ENCODE measurements at places on chromosomes 11 and 22.

DNA sequence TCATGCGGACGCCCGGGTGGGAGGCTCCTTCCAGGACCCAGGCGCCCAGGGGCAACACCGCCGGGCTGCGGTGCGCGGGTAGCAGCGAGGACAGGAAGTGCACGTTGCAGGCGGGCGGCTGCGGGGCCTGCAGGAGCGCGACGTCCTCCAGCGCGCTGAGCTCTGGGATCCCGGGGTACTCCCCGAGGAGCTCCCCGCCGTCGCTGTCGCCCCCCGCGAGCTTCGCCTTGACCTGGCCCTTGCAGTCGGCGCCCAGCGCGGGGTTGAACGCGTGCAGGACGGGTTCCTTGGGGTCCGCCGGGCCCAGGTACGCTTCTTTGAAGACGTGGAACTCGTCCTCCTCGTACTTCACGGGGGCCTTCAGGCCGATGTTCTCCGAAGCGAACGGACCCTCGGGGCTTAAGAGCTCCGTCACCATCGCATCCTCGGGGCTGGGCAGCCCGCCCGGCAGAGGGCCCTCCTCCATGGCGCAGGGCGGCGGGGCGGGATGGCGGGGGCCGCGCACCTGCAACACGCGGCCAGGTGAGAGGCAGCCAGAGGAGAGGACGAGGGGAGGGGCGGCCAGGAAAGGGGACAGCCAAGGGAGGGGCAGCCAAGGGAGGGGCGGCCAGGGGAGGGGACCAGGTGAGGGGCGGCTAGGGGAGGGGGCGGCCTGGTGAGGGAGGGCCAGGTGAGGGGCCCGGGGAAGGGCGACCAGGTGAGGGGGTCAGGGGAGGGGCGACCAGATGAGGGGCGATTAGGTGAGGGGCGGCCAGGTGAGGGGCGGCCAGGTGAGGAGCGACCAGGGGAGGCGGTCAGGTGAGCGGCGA, 921 bp downstream of the TESMIN start:
- no peak for DNase-seq

DNA sequence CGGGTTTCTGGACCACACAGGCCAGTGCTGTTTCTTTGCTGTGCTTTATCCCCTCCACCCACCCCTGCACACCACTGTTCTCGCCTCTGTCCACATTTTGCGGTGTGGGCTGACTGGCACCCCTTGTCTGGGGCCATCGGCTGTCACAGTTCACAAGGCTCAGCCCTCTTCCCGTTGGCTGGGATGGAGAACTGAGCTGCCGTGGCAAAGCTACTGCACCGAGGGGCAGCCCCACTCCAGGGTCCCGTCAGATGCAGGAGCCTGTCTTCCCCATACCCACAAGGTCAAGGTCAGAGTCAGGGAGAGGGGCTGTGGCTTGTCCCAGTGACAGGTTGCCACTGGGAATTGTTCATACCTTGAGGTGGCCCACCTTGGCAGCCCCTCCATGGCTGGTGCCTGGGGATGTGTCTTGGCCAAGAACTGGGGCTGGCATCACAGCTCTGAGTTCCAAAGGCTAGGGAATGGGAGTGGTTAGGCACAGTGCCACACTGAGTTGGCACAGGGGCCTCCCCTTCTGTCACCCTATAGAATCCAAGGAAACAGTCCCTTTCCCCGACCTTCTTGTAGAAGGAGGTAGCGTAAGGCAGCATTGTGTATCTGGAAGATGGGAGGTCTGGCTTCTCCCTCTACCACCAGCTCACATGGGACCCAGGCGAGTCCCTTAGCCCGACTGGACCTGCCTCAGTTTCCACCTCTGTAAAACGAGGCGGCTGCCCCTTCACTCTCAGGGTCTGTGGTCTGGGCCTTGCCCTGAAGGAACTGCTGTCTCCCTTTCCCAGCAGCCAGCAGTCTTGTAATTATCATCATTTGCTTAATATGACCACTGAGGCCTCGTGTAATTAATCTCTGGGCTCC, 3.4 kb downstream of the GRK2 start:
- no peak for DNase-seq

- DNase-seq = no peak
Measured at GRCh38 chr22:41876275-41876674, 38.6 kb downstream of the SHISA8 start.

GRCh38 chr22:25419247-25420113, 145.0 kb upstream of the GRK3 start:
- no peak for DNase-seq

GRCh38 chr11:71194710-71195109, 57.7 kb downstream of the SHANK2 start:
- no peak for DNase-seq

GRCh38 chr11:40030867-40031266, 1428.6 kb downstream of the LRRC4C start:
- no peak for DNase-seq

- DNase-seq = peak; percentile 13
Measured at GRCh38 chr11:30710221-30710620, 124.1 kb upstream of the MPPED2 start.

- DNase-seq = no peak
Measured at GRCh38 chr11:122426073-122426472, 229.4 kb upstream of the UBASH3B start.

DNA sequence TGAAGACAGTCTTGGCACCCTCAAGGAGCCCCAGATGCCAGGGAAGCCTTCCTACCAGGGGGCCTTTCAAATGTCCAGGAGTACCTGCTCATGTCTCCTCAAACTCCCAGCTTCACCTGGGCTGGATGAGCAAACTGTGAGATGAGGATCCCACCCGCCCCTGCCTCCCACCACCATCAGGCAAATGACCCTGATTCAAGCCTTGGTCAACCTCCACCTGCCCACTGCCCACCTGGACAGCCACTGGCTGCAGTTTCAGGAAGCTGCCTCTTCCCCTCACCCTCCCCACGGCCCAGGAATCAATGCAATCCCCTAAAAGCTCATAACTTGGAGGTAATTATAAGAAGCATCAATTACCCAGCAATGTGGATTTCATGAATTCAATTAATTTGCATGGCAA, 122.7 kb downstream of the BUD13 start:
- DNase-seq = no peak

GRCh38 chr11:36997656-36998055, 399.6 kb upstream of the RAG2 start:
- DNase-seq = no peak

DNA sequence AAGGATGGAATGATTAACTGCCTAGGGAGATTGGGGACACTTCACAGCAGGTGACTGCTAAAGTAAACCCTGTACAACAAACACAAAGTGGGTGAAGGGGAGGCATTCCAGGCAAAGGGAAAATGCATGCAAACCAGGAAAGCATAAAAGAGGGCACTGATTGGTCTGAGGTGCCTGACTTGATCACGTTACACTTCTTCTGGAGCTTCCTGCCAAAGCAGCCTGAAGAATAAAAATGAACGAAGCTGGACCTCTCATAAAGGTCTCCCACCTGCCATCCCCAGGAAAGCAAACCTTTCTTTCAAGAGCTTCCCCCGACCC, 46.7 kb upstream of the SCUBE2 start:
- DNase-seq = no peak

DNA sequence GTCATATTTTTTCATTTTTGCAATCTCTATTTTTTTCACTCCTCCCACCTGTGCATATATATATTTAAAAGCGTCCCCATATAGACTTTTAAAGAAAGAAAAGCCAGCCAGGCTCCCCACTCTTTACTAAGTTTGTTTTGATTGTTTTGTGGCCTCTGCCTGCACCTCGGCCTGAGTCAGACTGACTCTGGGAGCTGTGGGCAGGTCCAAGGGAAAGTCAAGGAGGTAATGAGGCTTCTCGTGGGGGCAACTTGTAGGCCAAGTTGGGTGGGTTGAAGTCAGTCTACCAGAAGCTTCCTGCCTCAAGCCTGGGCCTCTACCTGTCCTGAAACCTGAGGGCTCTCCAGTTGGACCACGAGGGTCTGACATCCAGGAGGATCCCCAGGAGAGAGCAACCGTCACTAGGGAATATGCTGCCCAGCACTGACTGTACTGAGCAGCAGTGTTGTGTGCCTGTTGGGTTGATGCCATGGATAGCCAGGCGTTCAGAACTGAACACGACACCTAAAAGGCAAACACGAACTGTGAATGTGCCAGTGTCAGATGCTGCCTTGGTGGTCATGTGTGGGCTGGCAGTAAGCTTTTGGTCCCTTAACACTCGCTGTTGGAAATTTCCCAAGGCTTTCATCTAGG, 58.8 kb downstream of the BMAL1 start:
- no peak for DNase-seq

DNA sequence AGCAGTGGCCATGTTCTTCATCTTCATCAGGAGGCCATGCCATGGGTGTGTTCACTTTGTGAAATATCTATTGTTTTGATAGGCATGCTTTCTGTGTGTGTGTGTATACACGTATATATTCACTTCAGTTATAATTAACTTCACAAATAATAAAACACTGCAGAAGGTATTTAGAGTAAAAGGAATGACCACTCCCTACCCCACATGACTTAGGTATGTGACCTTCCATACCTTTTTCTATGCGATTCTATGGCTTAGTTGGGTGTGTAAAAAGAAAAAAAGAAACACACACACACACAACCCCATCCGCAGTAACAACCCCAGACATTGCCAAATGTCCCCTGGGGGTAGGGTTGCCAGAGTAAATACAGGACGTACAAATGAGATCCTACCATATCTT, 72.0 kb downstream of the CYTH4 start:
- DNase-seq = no peak

DNA sequence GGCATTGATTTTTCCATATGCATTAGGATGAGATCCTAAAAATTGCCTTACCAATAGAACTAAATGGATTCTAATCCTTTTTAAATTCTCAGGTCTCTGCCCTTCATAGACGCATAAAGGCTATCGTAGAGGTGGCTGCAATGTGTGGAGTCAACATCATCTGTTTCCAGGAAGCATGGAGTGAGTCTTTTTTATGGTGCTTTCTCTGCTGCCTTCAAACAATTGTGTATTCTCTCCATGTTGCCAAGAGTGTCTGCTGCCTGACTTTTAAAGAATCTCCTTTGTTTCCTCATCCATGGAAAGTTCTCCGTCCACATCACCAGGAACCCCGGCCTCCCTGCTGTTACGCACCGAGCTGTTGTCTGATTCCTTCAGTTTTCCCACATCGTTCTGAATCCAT, 6.9 kb downstream of the UPB1 start:
- DNase-seq = no peak

GRCh38 chr22:24391836-24392217, 35.6 kb upstream of the ADORA2A start:
- DNase-seq = no peak

GRCh38 chr11:120079750-120080610, 57.9 kb downstream of the TRIM29 start:
- DNase-seq = no peak

DNA sequence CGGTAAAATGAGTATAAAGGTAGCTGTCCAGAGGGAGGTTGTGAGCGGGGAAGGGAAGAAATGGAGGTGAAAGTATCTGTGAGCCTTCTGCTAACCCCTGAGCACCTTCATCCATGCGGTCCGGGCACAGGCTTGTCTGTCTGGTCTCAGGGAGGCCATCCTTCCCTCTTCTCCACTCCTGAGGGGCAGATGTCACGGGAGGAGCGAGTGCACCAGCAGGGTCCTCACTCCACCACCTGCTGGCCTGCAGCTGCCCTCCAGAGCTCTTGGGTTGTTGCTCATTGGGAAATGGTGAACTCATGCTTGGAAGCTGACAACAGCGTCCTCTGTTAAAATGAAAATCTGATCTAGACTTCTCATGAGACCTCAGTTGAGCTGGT, 33.8 kb upstream of the WNT11 start:
- DNase-seq = no peak

GRCh38 chr11:32318071-32319055, 117.0 kb downstream of the WT1 start:
- DNase-seq = peak; percentile 42

DNA sequence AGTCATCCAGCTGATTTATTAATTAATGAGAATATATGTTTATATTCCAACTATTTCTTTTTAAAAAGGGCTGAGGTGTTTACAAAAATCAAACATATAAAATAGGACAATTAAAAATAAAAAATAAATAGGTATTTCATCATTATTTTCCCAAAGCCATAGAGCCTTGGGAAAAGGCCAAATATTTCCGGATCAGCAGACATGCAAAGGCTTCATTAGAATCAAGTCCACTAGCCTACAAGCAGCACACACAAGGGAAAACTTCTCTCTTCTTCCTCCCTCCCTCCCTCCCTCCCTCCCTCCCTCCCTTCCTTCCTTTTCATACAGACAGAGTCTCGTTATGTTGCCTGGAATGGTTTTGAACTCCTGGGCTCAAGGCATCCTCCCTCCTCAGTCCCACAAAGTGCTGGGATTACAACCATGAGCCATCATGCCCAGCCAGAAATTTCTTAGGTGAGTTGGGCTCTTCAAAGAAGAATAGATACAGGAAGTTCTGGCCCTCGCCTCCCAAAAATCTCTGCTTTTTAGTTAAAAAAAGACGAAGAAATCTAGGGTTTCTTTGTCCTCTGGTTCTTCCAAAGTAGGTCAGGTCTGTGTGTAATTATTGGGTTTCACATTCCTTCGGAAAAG, 121.2 kb downstream of the SIK3 start:
- DNase-seq = no peak

- no peak for DNase-seq
Measured at GRCh38 chr22:31142285-31142684, 2.0 kb upstream of the PLA2G3 start.

DNA sequence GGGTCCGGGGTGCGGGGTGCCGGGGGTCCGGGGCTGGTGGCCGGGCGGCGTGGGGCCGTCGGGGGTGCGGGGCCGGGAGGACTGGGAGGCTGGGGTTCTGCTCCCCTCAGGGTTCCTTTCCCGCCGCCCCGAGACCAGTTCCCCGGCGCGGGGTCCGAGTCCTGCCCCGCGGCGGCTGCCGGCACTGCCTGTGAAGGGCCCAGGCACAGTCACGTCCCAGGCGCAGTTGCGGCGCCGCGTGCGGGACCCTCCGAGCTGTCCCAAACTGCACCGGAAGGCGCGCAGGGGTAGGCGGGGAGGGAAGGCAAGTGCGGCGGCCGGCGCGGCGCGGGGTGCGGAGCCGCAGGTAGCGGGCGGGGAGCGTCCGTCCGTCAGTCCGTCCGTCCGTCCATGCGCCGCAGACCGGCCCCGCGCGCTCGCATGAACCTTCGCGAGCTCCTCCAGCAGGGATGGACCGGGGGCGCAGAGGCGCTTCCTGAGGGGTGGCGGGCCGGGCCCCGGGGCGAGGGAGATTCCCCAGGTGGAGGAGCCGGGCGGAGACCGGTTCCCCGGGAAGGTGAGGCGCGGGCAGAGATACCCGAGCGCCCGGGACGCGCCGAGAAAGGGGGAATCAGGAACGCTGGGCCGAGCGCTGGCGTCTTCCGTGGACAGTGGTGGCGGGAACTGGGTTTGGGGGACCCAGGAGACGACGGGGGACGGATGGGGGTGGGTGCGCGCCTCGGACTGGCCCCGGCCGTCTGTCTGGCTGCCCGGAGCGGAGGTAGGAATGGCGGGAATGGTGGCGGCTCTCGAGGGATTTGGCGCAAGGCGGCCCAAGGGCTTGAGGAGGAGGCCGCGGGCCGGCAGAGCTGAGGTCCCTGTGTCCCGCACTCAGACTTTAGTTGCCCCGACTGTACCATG, 3.1 kb upstream of the ADORA2A start:
- no peak for DNase-seq

- no peak for DNase-seq
Measured at GRCh38 chr11:102240502-102240901, 76.8 kb upstream of the BIRC3 start.

- no peak for DNase-seq
Measured at GRCh38 chr11:124602193-124602592, 9.0 kb upstream of the PANX3 start.

- DNase-seq = no peak
Measured at GRCh38 chr11:83692675-83693074, 406.5 kb upstream of the CCDC90B start.

Data from putamen (tissue), 1 donor.